ENCODE measurements at places on chromosomes 4 and X. TPM values are rescaled to one million over a fixed set of nuclear protein-coding genes. Genes with fewer than 3 reads are reported as not detected.

GRCh38 chr4:87985097-87985886 is 9.8 kb downstream of the SPP1 start:
- H3K27me3 ChIP-seq: peaks cover 5% of the 10 kb centered on the region
- 0 out of 2 replicates have a peak, but pooled peaks cover 1% of the 10 kb centered on the region for H3K36me3 ChIP-seq
- H3K27ac ChIP-seq: no peak overlapping the region
- peak; percentile 70 for DNase-seq
- H3K4me1 ChIP-seq: peaks cover 8% of the 10 kb centered on the region

DNA sequence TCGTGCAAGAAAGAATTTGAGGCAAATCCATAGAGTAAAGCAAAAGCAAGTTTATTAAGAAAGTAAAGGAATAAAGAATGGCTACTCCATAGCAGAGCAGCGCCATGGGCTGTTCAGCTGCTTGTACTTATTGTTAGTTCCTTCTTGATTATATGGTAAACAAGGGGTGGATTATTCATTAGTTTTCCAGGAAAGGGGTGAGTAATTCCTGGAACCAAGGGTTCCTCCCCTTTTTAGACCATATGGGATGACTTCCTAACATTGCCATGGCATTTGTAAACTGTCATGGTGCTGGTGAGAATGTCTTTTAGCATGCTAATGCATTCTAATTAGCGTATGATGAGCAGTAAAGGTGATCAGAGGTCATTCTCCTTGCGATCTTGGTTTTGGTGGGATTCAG is 23.5 kb upstream of the CEP135 start:
- no peak for DNase-seq
- no peak overlapping the region for H3K27ac ChIP-seq
- H3K4me3 ChIP-seq: no peak overlapping the region
- no peaks in the 10 kb centered on the region for H3K4me1 ChIP-seq

Gene SH2D1A
- total RNA-seq: not detected

Gene ADGRG4
- total RNA-seq: not detected

Gene SSX3
- not detected for total RNA-seq

DNA sequence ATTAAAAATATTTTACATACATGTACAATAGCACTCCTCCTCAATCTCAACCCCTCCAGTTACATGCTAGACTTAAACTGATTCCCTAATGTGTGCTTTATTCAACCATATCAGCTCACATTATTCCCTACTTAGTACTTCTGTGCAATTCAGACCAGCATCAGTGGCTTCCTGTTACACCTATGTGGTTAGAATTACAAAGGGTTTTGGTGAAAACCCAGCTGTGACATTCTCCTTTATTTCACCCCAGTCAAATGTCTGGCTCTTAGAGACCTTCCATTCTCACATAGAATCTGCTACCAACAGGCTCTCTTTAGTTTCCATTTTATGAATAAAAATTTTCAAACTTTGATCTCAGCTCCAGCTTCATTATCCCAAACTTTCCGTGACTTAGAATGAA is 85.2 kb upstream of the SLC7A11 start:
- H3K4me3 ChIP-seq: no peak overlapping the region
- H3K4me1 ChIP-seq: no peaks in the 10 kb centered on the region
- DNase-seq: no peak
- H3K27me3 ChIP-seq: no peaks in the 10 kb centered on the region
- no peak overlapping the region for H3K27ac ChIP-seq

DNA sequence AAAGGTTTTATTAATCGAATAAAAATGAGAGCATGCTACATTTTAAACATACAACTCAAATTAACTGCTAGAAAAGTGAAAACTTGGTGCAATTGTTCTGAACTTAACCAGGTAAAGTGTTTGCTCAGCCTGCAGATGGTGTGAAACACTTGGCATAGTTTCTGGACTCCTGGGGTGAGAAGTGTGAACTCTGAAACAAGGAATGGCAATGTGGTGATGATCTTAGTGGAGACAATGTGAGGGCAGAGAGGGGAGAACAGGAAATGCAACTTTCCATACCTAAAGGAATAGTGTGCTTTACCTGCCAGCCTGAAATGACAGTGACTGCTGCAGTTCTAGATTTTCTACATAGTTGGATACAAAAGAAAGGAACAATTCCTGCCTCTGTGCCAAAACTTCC is 57.4 kb downstream of the CCSER1 start:
- no peak overlapping the region for H3K27ac ChIP-seq
- H3K4me1 ChIP-seq: no peaks in the 10 kb centered on the region
- no peaks in the 10 kb centered on the region for H3K27me3 ChIP-seq
- H3K36me3 ChIP-seq: no peaks in the 10 kb centered on the region
- H3K4me3 ChIP-seq: no peak overlapping the region

Gene FGF2
- total RNA-seq: 0.04 TPM

DNA sequence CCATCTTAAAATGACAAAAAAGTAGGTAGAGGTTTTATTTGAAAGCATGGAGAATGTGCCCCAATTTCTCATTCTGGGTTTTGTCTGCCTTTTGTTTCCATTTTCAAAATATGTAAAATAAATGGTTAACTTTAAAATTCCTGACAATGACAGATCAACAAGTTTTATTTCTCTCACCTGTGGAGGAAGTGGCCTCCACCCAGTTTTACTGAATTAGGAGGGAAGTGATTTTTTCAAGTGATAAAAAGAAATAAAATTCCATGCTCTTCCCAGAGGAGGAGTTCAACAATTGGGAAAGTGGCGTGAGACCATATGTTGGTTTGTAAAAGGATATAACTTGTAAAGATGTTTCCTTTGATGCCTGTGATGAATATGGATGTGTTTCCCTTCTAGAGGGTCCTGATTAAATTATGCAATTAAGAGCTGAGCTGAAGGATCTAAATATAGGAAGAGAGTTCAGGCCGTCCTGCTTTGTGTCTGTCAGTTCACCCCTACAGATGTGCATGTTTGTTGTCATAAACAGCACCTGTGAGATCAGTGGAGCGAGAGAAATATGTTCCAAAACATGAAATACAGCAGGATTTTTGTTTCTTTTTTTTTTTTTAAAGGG is 19.5 kb downstream of the SMAD1 start:
- peaks cover 29% of the 10 kb centered on the region for H3K4me1 ChIP-seq
- DNase-seq: no peak
- no peaks in the 10 kb centered on the region for H3K27me3 ChIP-seq
- no peak overlapping the region for H3K27ac ChIP-seq

DNA sequence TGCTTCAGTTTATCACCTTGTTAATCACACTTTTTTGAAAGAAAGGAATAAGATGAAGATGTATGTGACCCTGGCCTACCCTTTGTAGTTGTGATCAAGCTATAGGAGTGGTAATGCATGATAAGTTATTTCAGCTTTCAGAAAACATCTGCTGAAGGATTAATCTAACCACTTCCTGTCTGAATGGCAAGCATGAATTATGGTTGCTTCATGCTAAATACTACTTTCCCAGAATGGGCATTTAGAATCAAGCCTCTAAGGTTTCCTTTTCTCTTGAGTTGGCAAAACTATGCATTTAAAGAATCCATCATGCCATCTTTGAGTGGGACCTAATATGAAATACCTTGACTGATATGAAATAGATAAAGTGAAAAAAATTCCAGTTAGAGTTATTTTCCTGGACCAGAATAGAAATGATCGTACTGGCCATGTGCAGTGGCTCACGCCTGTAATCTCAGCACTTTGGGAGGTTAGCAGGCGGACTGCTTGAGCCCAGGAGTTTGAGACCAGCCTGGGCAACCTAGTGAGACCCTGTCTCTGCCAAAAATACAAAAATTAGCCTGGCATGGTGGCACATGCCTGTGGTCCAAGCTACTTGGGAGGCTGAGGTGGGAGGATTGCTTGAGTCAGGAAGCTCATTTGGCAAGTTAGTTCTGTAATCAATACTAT is 59.1 kb downstream of the ANXA3 start:
- DNase-seq: no peak
- no peak overlapping the region for H3K27ac ChIP-seq
- H3K4me3 ChIP-seq: no peak overlapping the region

DNA sequence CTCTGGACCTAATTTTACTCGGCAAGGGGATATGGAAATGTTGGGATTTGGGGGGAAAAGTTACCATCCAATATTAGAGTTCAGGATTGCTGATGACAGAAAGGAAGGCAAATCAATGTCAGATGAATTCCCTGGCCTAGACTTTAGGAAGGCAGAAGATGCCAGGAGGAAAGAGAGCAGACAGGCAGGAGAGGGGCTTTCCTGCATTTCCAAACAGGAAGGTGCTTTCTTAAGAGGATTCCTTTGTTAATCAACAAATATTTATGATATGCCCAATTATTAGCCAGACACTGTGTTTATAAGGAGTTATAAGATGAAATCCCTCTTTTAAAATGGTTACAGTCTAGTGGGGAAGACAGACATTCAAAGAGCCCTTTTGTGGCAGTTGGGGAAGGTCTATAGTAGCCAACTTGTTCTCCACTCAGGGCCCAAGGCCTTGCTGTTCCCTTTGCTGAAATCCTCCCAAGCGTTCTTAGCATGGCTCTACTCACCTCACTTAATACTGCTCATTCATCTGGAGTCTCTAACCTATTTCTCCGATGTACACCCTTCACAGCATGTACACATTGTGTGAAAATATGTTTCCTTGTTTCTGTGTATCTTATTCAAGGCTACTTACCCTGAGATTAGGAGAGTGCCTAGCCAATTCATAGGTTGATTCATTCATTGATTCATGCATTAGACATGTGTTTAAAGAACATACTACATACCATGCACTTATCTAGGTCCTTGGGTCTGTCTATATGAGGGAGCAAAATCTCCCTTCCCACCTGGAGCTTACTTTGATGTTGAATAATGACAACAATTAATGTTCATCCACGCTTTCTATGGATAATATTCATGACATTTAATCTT is 5.3 kb downstream of the IGFBP7 start:
- no peak for DNase-seq
- peaks cover 13% of the 10 kb centered on the region for H3K27me3 ChIP-seq
- H3K36me3 ChIP-seq: no peaks in the 10 kb centered on the region
- no peak overlapping the region for H3K27ac ChIP-seq
- H3K4me3 ChIP-seq: no peak overlapping the region
- peaks cover 18% of the 10 kb centered on the region for H3K4me1 ChIP-seq

Measured in HepG2 (cell line).